ENCODE measurements at places on chromosomes 12 and 14.
A peak's percentile ranks its signal among the peaks of the same experiment; 100 is the strongest.

- DNase-seq = no peak
These were observed 38.8 kb downstream of the FAM222A start for GRCh38 chr12:109752117-109753053.

- peak; percentile 46 for DNase-seq
These were observed 596 bp downstream of the DLST start for GRCh38 chr14:74882103-74882920.

GRCh38 chr14:21197418-21198205 lies 41.7 kb upstream of the OR5AU1 start:
- DNase-seq = no peak

DNA sequence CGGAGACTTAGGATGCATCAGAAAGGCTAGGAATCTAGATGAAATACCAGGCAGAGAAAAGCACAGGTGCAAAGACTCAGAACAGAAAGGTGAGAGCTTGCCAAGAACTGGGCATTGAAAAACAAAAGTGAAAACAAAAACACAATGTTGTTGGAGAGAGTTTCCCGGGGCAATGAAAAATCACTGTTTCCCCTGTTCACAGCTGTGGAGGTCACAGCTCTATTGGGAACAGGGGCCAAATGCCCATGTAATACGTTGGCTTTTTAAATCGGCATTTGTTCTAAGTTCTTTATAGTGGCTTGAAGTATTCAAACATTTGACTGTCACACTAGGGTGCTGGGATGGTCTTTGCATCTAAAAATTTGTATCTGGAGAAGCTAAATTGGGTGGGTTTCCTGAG lies 108.3 kb downstream of the SLC15A4 start:
- no peak for DNase-seq

GRCh38 chr12:26630546-26631027 lies 202.4 kb downstream of the ITPR2 start:
- DNase-seq = no peak

DNA sequence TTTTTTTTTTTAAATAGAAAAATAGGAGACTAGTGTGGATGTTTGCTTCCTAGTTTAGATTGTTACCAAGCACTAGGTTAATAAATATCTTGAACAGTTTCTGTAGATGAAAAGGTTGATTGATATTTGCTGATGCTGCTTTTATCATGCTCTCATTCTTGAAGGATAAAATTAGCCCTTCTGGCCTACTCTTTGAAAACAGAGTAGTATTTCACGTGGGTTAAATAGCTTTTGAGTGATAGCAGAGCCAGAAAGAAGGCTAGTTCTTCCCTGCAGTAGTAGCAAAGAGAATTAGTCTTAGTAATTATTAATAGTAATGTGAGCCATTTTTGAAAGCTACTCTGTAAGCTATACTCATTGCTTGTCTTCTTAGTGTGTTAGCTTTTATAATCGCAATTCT lies 5.2 kb downstream of the NEDD1 start:
- DNase-seq = no peak

- DNase-seq = no peak
These were observed 885.8 kb downstream of the FSCB start for GRCh38 chr14:43621282-43621681.

GRCh38 chr12:82671673-82672195 lies 15.0 kb upstream of the TMTC2 start:
- no peak for DNase-seq

DNA sequence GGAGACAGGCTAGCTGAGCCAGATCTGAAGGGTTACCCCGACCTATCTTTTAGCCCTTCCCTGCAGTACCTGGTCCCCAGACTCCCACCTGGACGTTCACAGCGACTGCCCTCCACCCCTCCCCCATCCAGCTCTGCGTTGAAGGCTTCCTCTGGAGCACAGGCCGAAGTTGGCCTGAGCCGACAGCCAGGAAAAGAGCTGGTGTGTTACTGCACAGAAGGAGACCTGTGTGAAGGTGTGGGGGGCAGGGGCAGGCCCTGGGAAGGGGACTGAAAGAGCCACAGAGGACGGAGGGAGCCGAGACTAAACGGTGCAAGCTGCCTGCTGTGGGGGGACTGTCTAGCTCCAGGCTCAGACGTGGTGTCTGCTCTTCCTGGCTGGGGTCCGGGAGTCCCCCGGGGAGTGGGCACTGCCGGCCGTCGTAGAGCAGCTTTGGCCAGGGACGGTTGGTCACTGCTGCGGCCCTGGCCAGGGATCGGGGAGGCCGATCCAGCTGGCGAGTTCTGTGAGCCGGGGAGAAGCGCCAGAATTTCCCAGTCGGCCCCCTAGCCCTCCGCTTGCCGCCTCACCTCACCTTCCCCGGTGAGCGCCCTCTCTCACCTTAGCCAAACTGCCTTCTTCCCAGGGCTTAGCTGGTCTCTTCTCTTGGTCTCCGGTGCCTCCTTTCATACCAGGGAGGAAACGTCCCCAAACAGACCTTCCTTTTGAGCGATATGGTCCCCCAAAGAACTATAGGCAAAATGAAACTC lies 899 bp upstream of the COL2A1 start:
- no peak for DNase-seq

DNA sequence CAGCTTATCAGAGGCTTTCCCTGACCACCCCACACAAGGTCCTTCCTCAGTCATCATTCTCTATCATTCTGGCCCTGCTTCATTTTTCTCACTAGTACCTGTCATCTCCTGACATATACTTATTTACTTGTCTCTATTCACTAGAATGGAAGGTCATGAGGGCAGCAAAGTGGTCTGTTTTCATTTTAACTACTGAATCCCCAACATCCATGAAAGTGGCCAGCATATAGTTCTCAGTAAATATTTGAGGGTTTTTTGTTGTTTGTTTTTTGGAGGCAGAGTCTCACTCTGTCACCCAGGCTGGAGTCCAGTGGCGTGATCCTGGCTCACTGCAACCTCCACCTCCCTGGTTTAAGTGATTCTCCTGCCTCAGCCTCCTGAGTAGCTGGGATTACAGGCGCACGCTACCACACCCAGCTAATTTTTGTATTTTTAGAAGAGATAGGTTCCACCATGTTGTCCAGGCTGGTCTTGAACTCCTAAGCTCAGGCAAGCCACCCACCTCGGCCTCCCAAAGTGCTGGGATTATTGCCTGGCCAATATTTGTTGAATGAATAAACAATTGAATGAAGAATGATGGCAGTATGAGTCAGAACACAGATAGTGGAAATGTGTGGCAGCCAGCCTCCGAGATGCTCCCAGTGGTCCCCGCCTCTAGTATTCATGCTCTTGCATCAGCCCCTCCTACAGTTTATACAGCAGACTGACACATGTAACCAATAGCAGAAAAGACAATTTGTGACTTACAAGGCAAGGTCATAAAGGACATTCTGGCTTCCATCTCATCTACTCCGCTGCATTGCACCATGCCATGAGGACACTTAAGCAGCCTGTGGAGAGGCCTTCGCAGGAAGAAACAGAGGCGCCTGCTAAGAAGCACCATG lies 7.0 kb upstream of the ANO6 start:
- DNase-seq = no peak

- no peak for DNase-seq
These were observed 22.5 kb downstream of the EML1 start for GRCh38 chr14:99815696-99816095.

DNA sequence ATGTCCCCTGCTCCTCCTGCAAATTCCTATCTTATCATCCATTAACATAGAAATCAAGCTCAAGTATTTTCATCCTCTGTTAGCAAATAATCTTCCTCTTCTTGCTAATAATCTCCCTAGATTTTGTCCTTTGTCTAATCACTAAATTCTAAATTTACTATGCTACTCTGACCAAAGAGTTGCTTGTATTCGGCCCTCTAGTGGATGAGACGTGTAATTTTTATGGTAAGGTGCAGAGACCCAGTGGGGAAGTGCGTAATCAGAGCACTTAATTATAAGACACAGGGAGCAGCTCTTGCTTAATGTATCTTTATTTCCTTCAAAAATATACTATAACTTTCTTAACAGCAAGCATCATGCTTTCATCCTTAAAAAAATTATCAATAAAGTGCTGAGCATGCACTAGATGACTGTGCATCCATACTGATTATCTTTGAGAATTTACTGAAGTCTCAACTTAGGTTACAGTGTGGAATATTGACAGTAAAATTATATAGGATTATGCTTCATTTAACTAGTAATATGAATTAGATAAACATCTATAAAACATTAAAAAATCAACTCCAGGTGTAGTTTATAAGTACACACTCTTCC lies 212.6 kb downstream of the SLC16A7 start:
- peak; percentile 4 for DNase-seq

GRCh38 chr12:20445687-20446086 lies 77.3 kb downstream of the PDE3A start:
- DNase-seq = no peak

GRCh38 chr12:795305-795704 lies 42.9 kb downstream of the WNK1 start:
- DNase-seq = no peak

GRCh38 chr14:31320922-31321766 lies 99.2 kb downstream of the HEATR5A start:
- DNase-seq = no peak

- DNase-seq = no peak
These were observed 146.5 kb downstream of the CFAP54 start for GRCh38 chr12:96635844-96636243.

DNA sequence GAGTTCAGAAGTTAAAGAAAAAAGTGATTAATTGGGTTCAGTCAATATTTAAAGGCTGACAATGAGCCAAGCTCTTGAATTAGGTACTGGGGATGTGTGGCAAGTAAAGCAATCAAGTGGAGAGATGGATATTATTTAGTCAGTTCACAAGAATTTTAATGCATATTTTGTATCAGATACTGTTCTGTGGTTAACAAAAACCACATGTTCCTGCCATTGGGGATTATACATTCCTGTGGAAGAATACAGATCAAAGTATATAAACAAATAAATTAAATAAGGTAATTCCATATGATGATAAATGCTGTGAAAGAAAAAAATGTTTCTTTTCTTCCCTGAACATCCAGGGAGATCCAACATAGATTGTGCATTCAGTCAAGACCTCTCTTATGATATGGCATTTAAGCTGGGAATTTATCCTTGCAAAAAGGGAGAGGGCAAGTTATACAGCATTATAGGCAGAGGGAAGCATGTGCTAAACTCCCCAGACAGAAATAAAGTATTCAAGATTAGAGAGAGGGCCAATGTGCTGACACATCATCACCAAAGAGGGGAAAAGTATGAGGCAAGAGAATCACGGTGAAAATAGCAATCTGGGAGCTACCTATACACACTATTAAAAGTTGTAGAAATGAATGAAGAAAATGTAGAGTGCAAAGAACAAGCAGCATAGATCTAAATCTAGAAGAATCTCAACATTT lies 17.6 kb upstream of the A2M start:
- no peak for DNase-seq

- DNase-seq = no peak
These were observed 95.5 kb upstream of the KRR1 start for GRCh38 chr12:75606956-75607355.

GRCh38 chr14:56650048-56650447 lies 70.5 kb downstream of the TMEM260 start:
- DNase-seq = no peak

DNA sequence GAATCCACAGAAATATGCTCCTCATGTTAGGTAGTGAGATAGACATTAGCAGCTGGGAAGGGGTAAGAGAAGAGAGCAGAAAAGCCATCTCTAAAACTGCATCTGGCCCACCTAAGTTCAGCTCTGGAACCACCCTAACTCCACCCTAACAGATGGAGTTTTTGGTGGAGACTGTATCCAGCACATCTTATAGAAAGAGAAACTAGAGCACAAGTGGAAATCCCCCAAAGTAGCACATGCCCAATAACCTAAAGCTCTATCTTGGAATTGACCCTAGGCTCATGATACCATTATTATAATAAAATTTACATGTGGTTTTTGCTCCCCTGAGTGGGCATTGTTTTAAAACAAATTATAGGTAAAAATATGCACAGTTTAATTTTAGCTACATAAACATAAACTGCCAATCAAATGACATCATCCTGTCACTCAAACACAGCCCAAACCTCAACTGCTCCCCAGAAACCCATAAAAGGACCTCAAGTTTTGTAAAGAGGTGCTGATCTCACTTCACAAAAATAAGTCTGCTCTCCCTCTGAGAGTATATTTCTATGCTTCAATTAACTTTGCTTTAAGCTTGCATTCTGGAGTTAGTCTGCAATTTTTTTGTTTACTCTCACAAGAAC lies 206.4 kb downstream of the PIK3C2G start:
- DNase-seq = no peak

DNA sequence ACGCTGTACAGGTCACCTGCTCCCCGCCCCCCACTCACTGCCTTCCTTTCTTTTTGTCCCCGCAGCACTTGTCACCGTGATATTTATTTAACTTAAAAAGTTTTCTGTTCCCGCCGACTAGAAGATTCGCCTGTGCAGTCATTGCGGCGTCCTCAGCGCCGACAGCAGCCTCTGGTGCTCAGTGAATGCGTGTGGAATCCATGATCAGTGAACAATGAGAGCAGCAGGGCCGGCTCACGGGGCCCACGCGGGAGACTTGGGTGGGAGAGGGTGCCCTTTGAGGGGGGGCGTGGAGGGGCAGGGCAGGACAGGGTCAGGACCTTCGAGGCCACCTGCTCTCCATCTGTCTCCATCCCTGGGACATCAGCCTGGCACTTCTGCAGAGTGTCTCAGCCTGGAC lies 24.5 kb downstream of the BEGAIN start:
- no peak for DNase-seq

GRCh38 chr12:96981911-96982310 lies 74.9 kb downstream of the NEDD1 start:
- DNase-seq = no peak

DNA sequence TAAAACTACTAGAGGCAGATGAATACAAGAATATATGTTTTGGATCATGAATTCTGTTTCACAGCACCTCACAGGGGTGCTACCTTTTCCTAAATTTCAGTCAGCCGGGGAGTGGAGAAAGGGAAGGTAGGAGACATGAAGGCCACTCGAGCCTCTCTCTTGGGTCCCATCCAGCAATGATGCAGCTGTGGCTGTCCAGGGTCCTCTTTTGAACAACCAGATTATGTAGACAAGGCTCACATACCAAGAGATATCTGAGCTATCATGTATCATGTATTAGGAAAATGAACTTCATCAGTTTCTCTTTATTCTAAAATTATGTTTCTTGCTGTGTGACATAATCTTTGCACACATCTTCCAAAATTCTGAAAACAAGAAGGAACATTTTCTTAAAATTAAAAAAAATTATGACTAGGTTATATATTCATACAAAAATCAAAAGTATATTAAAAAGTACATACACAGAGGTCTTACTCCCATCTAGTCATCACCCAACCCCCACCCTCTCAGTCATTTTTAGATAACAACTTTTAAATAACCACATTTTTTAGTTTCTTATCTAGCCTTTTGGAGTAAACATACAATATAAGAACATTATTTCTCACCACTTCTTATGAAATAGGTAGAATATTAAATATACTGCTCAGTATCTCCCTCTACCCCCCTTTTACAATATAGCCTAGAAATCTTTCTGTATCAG lies 88.7 kb downstream of the ACADS start:
- no peak for DNase-seq

DNA sequence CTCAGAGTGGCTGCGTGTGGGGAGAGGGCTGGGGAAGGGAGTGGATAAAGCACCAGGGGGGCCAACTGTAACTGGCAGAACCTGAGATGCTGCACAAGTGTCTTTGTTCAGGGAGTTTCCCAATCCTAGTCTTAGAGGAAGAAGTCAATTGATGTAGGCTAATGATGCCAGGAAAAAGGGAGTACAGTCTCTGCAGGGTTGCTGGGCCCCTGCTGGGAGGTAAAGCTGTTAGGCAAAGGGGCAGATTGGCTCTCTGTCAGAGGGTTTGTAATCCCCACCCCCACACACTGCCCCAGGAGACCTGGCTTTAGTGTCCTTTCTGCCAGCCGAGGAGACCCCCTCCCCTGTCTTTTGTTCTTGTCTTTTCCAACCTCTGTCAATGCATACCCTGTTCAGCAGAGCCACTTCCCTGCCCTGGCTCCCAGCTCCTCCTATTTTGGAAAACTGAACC lies 178.4 kb downstream of the KCNA5 start:
- DNase-seq = no peak
